ENCODE measurements at places on chromosomes 5 and 9. TPM values are rescaled to one million over a fixed set of nuclear protein-coding genes. Genes with fewer than 3 reads are reported as not detected.

Gene HRCT1
- 1.6 TPM for total RNA-seq

Gene ACSL6
- total RNA-seq = 103 TPM

Gene SPINK6
- total RNA-seq = not detected

Gene DNAJA1
- total RNA-seq = 138 TPM

Gene C9orf153
- 0.99 TPM for total RNA-seq

Gene GRXCR2
- not detected for total RNA-seq

Gene WNT8A
- total RNA-seq = not detected

Gene FRMD3
- total RNA-seq = 12.6 TPM

Gene BRD3OS
- 22.4 TPM for total RNA-seq

Gene NR5A1
- total RNA-seq = 0.10 TPM

DNA sequence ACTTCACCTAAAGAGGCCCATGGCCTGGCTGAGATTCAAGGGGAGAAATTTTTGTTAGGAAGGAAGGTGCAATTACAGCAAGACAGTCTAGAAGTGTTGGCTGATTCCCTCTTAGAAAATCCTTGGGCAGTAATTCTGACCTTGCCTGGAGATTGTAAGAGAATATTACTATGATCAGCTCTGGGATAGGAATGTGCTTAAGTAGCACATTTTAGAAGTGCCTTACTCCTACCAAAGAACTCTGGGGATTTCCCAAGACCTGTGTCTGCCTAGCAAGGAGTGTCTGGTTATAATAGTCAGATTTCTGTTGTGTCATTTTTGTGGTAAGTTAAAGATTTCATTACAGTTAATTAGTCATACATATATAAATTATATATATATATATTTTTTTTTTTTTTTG lies 52.3 kb downstream of the NLN start:
- no peak overlapping the region for H3K27ac ChIP-seq
- no peaks in the 10 kb centered on the region for H3K27me3 ChIP-seq
- no peak for DNase-seq

DNA sequence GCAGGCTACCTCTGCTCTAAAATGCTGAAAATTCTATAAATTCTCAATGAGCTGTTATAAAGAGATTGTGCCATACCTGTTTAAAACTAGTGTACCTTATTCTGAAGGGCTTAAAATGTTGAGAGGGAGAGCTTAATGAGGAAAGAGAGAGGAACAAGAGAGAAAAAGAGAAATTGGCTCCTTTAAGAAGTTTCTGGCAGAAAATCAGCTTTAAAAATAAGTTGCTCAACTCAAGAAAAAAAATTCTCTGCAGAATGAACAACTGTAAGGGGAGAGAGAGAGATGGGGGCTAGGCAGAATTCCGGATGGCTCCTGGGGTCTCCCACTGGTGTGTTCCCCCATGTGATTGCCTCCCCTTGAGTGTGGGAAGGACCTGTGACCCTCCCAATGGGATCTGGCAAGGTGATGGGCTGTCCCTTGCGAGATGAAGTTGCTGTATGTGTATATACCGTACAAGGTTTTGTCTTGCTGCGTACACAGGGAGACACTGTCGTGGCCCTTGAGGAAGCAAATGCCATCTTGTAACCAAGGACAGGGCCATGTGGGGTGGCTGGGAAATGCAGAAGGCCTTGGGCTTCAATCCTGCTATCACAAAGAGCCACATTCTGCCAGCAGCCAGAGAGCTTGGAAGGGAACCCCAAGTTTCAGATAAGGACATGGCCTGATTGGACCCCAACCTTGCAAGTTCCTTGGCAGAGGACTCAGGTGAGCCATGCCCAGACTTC lies 64.3 kb upstream of the S1PR3 start:
- H3K27ac ChIP-seq = no peak overlapping the region
- no peaks in the 10 kb centered on the region for H3K36me3 ChIP-seq
- H3K4me1 ChIP-seq = no peaks in the 10 kb centered on the region
- DNase-seq = no peak

DNA sequence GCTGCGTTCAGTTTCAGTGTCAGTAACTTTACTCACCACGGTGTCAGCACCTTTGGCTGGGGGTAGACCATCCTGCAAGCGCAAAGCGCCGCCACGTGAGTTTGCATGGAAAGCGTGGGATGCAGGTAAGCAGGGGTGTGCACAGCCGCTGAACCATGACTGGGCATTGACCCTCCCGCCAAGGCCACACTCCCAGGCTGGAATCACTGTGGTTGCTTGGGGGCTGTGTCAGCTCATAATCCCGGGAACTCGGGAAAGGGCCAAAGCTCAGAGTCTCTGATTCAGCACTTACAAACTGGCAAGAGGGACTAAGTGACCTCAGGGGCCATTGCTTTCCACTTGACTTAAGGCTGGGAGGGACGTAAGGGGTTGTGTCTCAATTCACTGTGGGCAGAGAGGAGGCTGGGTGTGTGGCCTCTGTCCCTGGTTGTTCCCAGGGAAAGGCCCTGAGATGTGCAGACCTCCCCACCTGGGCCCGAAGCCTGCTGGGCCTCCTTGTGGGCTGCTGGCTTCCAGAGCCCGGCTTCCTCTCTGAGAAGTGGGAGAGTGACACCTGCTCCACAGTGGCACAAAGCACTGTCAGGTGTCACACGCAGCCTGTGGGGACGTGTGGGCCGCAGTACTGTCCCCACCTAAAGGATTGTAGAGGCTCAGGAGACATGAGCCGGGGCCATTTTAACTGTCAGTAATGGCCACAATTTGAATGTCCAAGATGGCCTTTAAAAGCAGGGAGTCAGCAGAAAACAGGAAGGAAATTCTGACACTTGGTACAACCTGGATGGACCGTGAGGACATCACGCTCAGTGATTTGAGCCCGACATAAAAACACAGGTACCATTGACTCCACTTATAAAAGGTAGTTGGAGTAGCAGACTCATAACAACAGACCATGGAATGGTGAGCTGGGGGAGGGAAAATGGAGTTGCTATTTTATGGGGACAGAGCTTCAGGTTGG lies 16.7 kb downstream of the ABO start:
- H3K4me1 ChIP-seq = peaks cover 3% of the 10 kb centered on the region
- no peaks in the 10 kb centered on the region for H3K36me3 ChIP-seq
- no peak overlapping the region for H3K4me3 ChIP-seq
- no peak for DNase-seq

- no peaks in the 10 kb centered on the region for H3K27me3 ChIP-seq
- no peak overlapping the region for H3K4me3 ChIP-seq
- H3K36me3 ChIP-seq = no peaks in the 10 kb centered on the region
- DNase-seq = no peak
- no peak overlapping the region for H3K27ac ChIP-seq
- H3K4me1 ChIP-seq = peaks cover 2% of the 10 kb centered on the region
These were observed 90.3 kb downstream of the ARHGEF28 start for GRCh38 chr5:73716284-73716808.

DNA sequence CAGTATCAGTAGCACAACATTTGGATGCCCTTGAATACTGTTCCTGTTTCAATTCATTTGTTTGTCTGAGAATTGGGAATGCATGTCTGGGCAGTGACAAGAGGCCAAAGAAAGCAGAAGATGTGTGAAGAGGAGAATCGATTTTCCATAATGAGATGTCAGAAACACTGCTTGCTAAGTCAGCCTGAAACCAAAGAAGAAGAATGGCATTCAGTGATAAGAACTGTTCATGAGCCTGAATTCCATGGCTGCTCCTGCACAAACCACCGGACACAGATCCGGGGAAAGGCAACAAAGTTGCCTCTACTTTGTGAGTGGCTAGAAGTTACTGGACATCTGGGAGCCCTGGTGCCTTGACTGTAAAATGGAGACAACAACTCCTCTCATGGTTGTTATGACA lies 207.2 kb upstream of the RASEF start:
- H3K4me1 ChIP-seq = peaks cover 4% of the 10 kb centered on the region
- H3K4me3 ChIP-seq = no peak overlapping the region
- peaks cover 6% of the 10 kb centered on the region for H3K36me3 ChIP-seq
- DNase-seq = no peak

DNA sequence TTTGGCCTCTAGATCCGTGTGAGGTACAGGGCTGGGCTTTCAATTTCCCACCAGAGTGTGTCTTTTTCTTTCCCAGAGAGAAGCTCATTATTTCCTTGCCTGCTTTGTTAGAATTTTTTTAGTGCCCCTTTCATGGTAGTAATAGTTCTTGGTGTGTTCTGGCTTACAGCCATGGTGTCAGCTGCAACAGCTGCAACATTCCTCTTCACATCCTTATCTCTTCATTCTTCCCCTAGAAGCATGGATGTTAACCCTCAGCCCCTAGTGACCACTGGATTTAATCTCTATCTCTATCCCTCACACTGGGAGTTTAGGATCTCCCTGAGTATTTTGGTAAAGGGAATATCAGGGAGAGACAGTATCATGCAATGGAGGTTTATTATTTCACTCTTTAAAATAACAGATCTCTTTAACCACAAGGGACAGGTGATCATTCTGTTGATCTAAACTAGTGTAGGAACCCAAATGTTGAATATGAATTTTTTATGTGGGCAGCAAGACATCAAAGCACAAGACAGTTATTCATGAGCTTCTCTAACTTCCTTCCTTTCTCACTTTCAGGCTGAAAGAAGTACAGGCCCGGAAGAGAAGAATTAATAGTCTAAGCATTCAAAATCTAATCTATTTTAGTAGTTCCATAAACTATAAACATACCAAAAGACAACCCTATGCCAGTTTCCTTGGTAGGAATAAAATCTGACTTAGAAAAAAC lies 160.2 kb downstream of the FAM170A start:
- H3K27me3 ChIP-seq = no peaks in the 10 kb centered on the region
- DNase-seq = no peak
- no peaks in the 10 kb centered on the region for H3K36me3 ChIP-seq
- no peak overlapping the region for H3K4me3 ChIP-seq

DNA sequence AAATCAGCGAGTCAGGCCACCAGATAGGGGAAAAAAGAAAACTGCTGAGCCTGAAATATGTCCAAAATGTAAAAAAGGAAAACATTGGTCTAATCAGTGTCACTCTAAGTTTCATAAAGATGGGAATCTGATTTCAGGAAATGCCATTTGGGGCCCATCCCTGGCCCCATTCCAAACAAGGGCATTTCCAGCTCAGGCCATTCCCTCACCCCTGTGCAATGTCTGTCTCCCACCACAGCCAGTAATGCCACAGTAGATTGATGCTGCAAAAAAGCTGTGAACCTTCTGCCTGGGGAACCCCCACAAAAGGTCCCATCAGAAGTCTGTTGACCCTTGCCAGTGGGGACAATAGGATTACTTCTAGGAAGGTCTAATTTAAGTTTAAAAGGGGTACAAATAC lies 199.6 kb downstream of the YTHDC2 start:
- no peaks in the 10 kb centered on the region for H3K4me1 ChIP-seq
- no peak for DNase-seq
- H3K4me3 ChIP-seq = no peak overlapping the region
- no peak overlapping the region for H3K27ac ChIP-seq

GRCh38 chr9:83419961-83420360 lies 118.2 kb downstream of the FRMD3 start:
- no peak overlapping the region for H3K4me3 ChIP-seq
- no peaks in the 10 kb centered on the region for H3K4me1 ChIP-seq
- H3K27me3 ChIP-seq = no peaks in the 10 kb centered on the region
- no peak for DNase-seq
- H3K27ac ChIP-seq = no peak overlapping the region

GRCh38 chr5:179229331-179229831 lies 115.9 kb downstream of the ADAMTS2 start:
- peak; percentile 88 for DNase-seq
- peaks cover 36% of the 10 kb centered on the region for H3K4me1 ChIP-seq
- no peak overlapping the region for H3K4me3 ChIP-seq
- H3K36me3 ChIP-seq = no peaks in the 10 kb centered on the region
- H3K27ac ChIP-seq = no peak overlapping the region

GRCh38 chr9:130339306-130339705 lies 73.7 kb downstream of the HMCN2 start:
- no peak overlapping the region for H3K4me3 ChIP-seq
- no peak for DNase-seq

DNA sequence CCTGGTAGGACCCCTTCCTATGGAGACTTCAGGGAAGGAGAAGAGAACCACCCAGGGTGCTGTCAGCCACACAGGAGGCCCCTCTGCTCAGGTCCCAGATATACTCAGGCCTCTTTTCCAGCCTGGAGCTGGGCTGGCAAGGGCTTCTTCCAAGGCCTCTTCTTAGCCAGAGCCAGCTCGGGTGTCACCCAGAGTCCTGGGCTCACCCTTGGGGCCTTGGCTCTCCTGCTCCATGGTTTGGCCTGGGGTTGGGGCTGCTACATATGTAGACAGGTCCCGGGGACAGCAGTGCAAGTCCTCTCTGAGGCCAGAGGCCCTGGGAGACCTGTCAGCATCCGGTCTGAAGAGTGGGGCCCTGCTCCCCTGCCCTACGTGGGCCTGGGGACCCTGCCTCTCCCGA lies 22.8 kb downstream of the PAEP start:
- no peak for DNase-seq
- no peak overlapping the region for H3K27ac ChIP-seq
- H3K36me3 ChIP-seq = no peaks in the 10 kb centered on the region
- no peaks in the 10 kb centered on the region for H3K4me1 ChIP-seq

DNA sequence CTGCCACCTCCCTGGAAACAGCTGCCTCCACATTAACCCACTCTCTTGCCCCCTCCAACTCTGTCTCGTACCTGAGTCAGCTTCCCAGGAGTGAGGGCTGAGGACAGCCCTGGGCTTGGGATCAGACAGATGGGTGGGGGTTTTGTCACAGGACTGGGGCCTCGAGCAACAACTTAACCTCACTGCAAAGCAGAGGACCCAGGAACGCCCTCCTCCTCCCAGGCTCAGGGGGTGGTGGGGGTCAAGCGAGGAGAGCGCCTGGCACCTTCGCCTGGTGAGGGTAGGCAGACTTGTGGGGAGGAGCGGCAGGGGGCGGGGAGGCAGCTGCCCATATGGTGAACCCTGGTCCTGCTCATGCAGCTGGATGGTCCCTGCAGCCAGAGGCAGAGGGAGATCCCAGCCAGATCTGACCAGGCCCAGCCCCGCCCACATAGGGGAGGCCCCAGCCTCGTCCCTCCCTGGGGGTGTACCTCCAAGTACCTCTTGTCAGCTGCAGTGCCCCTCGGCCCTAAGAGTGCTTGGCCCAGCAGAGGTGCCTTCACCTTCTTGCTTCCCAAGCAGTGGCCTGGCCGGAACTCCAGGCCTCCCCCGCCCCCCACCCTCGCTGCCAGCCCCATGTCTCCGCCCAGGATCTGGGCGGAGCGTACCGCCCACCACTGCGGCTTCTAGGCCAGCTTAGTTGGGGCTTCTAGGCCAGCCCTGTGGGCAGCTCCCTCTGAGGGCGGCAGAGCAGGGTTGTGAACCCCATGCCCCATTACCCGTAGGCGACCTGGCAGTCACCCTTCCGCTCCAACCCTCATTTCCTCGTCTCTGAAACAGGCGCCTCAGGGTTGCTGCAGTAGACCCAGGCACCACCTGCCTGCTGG lies at the start of gene SARDH:
Gene SARDH (minus strand): TSS at position 579 of the 866 bp plus-strand sequence. CDS start 4,179 bp downstream, outside the sequence.
- no peak for DNase-seq
- no peak within 1 kb of the TSS for H3K27ac ChIP-seq
- peaks cover 2% of the 10 kb centered on the region for H3K36me3 ChIP-seq
- H3K4me1 ChIP-seq = peaks cover 36% of the 10 kb centered on the region

- peaks cover 15% of the 10 kb centered on the region for H3K4me1 ChIP-seq
- no peaks in the 10 kb centered on the region for H3K27me3 ChIP-seq
- H3K4me3 ChIP-seq = peak overlapping the region; percentile 89
- peaks cover 9% of the 10 kb centered on the region for H3K36me3 ChIP-seq
These were observed 960 bp downstream of the NR2F1 start for GRCh38 chr5:93583768-93584595.

Measured in spinal cord (tissue), 10 donors.